ENCODE measurements at places on chromosomes 11 and 22.

DNA sequence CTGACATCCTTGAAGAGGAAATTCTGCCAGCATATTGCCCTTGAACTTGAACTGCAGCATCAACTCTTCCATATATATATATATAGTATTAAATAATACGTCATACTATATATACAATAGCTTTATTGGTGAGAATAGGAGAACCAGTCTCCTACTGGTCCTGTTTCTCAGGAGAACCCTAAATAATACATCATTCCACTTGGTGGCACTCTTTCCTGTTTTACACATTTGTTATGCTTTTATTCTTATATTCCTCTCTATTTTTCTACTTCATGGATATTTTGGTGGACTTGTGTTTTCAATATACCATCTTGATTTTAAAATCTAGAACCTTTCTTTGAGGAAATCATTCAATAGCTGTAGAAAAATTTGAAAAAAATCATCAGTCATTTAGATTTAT is 193.3 kb downstream of the TRPC6 start:
- no peak for DNase-seq

GRCh38 chr11:78080818-78081495 is 1.3 kb upstream of the NDUFC2 start:
- no peak for DNase-seq

DNA sequence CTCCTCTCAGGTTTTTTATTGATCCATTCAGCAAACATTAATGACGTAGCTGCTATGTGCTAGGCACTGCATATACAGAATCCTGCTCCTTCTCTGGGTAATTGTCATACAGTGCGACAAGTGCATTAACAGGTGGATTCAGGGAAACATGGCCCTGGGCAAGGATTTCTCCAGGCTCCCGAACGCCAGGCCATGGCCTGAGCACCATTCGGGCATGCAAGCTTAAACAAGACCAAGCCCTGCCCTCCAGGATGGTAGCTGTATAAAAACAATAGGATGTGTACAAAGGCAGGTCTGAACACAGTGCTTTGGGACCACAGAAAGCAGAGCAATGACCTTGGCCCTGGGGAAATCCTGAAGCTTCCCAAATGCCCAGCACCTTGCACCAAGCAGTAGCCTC is 9.1 kb upstream of the SYT7 start:
- no peak for DNase-seq

GRCh38 chr22:17705951-17706900 is 67.7 kb downstream of the BCL2L13 start:
- DNase-seq = peak; percentile 13

GRCh38 chr11:35337136-35337913 is 82.0 kb downstream of the SLC1A2 start:
- DNase-seq = no peak

GRCh38 chr11:72439455-72439854 is 5.1 kb upstream of the CLPB start:
- DNase-seq = no peak

DNA sequence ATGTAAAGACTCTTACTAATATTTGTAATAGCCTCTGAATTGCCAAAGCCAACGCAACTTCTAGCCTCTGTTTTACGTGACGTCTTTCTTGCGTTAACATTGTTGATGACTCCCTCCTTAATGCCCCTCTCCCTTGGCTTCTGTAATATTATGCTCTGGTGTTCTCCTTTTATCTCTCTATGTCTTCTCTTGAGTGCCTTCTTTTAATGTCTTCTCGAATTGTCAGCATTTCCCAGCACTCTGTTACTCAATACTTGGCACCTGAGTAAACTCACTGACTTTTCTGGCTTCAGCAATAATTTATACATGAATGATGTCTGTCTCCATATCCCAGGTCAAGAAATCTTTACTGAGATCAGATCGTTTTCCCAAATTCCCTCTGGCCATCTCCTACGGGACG is 68.5 kb upstream of the DDI1 start:
- DNase-seq = no peak

- no peak for DNase-seq
These were observed 21.8 kb upstream of the UPB1 start for GRCh38 chr22:24473284-24473683.

Data from iPS DF 6.9 (cell line).